Inflammatory macrophage (primary cell): ENCODE measurements at places on chromosomes 7 and 10.

DNA sequence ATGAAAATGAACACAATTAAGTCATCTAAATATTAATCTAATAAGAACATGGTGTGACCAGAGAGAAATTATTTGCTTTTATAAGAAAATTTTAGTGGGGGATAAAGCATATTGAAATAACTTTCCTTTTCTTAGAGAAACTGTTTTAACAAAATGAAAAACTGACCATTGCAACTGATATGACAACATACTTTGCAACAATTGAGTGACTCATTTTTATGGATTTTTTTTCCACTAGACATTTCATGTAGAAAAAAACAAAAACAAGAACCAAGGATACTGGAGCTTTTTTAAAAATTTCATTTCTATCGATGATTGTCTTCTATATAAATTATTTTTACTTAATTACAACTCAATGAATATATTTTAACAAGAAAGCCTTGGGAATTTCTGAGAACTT lies 90.0 kb downstream of the C1GALT1 start:
- DNase-seq, result peak; percentile 22

- DNase-seq, result peak; percentile 68
Measured at GRCh38 chr7:157769526-157770215, 432.9 kb downstream of the DNAJB6 start.

DNA sequence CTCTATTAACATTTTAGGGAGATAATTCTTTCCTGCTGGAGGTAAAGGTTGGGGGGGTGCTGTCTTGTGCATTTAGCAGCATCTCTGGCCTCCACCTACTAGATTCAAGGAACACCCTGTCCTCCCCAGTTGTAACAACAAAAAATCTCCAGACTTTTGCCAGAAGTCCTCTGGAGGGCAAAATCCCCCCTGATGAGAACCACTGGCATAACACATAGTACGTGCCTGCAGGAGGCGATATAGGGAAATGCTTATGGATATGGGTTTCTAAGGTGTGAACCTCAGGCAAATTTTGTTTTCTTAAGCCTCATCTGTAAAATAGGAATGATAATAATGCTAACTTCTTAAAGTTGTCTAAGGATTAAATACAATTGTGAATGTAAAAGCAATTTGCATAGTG lies 2.9 kb upstream of the OSBPL3 start:
- no peak for DNase-seq

DNA sequence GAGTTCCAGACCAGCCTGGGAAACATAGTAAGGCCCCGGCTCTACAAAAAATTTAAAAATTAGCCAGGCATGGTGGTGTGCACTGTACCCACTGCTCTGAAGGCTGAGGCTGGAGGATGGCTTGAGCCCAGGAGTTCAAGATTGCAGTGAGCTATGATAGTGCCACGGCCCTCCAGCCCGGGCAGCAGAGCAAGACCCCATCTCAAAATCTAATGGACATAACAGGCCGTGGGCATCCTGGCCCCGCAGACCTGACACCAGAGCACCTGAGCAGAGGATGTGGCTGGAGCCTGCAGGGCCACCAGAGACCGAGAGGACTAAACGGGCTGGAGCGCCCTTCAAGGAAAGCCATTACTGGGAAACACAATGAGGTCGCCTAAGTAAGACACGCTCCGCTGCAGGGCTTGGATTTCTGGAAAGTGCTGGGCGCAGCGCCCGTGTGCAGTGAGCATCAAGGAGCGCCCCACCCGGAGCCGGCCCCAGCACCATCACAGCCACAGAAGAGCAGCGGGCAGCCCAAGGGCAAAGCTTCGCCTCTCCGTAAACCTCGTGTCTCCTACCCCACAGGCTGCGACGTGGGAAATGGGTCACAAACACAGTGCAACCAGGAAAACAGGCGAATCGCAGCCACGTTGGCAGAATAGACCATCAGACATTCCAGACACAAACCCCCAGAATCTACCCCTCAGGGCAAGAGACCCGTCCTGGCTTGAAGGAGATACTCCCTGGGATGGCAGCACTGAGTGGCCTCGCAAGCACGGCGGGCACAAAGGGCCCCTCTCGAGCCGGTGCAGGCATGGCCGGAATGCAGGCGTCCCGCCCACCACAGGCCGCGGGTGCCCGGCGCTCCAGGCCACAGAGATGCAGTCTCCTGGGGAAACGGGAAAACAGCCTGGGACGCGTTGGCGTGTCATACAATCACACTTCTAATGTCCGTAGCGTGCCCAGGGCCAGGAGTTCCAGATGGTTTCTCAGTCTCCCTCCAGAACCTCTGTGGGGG lies 4.9 kb downstream of the RADIL start:
- DNase-seq, result no peak

GRCh38 chr10:89206402-89207180 lies 526 bp downstream of the CH25H start:
- no peak for DNase-seq

DNA sequence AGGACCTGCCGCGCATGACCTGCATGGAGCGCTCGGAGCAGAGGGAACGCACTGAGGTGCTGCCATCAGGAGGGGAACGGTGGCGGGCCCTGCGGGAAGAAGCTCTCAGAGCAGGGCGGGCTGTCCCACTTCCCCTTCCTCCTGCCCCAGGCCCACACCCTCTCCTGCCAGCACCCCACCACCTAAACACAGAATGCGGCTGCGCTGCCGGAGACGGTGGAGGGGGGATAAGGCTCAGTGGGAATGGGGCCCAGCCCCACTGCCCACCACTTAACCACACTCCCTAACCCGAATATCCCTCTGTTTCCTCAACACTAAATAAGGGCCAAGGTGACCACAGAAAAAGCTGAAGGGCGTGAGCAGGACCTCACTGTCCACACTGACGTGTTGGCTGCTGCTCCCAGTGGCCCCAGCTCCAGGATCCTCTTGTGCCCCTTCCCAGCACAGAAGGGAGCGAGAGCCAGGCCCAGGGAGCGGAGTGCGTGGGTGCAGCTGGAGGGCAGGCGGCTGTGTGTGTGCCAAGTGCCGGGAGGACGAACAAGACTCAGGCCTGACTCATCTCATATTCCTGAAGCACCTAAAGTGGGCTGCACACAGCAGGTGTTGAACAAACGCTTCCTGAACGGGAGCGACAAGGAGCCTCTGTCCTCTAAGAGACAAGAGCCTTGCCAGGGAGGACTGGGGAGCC lies 116.8 kb downstream of the MAD1L1 start:
- no peak for DNase-seq

DNA sequence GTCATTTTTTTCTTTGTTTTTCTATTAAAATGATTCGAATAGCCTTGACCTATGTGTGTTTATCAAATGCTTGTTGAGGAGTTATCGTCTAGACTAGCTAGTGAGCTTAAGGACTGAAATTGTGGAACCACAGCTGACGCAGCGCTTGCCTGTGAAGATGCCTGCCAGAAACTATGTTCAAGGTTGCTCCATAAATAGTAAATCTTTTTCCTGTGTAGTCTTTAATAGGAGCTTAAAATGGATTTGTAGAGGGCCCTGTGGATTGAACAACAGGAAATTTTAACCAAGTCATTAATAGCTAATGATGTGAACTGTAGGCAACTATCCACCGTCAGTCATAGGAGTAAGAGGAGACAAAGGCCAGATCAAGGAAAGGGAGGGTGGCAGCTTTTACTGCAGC lies 145.1 kb downstream of the GNAI1 start:
- DNase-seq, result no peak

DNA sequence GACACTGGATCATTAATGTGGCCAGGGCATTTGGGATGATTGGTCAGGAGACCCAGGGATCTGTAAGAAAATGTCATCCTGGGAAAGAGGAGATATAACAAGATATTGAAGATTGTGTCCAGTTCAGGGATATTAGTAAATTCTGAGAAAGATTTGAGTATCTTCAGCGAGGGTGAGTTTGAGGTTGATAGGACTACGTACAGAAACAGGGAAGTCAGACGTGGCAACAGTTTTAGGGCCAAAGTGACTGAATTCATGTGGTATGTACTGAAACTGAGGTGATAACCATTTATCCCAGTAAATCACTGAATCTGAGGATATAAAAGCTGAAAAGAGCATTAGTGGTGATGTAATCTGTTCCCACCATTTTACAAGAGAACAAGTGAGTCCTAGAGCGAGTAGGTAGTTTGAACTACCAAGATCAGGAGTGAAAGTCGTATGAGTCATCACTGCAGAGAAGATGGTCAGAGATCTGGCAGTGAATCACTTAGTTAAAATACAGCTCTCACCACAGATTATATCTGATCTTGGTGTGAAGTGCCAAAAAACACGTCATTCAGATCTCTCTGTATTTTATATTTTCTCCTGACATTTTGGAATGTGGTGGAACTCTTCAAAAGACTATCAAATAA lies 220.5 kb downstream of the CDK14 start:
- no peak for DNase-seq

GRCh38 chr7:158759245-158759614 lies 54.6 kb upstream of the NCAPG2 start:
- DNase-seq, result no peak

DNA sequence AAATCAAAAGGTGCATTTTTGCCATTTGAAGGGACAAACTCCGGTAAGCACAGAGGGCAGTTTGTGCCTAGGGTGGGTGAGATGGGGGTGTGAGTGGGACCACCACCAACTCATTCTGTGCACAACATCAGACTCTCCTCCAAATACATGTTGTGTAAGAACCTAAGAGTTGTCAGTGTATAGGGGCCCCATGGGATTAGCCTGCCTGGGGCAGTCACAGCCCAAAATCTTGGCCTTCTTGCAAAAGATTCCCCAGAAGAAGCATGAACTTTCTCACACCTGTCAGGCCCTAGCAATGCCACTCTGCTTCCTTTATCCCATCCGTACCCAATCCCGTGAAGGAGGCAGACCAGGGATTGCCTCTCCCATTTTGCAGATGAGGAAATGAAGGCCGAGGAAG lies 47.1 kb upstream of the NANOS1 start:
- DNase-seq, result no peak

DNA sequence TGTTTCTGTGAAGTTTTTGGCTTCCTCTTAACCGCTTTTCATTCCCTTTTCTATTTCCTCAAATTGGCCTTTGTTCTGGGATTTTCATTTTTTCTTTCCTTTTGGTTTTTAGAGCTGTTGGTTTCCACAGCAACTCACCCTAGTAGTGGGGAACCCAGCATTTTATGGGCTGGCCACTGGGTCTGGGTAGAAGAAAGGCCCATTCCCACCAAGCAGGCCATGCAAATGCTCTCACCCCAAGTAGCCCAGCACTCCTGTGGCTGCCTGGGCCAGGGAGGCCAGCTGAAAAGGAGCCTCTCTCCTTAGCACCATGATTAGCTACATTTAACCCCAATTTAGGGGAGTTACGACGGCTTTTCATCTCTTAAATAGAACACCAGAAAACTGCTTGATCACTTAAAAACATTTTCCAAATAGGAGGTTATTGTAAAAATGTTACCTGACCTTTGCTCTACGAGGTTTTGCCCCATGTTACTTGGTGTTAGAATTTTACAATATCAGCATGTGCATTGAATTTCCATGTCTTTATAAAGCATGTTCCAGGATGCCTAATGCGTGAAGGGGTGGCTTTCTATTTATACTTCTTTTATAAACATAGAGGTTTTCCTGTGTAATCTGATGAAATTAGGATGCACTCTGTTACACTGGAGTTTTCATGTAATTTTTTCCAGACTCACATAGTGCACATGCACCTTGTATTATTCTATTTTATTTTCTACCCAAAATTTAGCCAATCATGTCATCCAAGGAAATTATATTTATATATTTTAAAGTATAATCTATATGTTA lies 75.4 kb downstream of the FAM171A1 start:
- no peak for DNase-seq

DNA sequence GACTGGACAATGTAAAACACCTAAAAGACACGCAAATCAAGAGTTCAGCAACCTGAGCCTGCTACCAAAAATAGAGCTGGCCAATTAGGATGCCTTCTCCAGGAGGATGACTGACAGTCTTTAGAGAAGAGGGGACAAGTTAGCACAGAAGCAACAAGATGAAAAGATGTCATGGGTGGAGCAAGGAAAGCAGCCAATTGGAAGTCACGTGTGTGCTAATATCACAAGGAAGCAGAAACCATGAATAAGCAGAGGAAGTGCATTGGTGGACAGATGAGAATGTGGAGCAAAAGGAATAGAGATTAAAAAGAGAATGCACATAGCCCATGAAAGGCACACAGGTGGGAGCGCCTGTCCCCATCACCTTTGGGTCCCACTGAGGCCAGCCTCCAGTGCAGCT lies 148.1 kb downstream of the SLC25A13 start:
- DNase-seq, result no peak

DNA sequence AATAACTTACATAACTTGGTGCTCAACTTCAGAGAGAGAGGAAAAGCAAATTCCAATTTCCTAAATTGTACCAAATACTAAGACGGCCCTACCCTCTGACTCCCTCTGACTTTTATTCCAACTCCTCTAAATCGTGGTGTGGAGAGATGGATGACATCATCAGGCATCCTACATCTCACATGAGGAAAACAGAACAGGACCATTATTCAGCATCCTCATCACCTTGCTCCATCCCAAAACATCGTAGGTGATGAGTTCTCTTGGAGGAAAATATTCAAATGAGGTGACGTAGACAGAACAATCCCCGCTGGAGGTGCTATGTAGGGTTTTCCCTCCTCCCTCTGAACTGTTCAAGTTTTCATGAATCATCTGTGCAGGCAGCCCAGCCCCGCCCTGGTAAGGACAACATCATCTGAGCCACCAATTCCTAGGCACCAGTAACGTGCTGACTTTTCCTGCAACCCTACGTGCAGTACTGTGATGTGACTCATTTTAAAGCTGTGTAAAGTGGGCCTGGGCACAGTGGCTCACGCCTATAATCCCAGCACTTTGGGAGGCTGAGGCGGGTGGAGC lies 167.2 kb downstream of the CALN1 start:
- DNase-seq, result no peak

GRCh38 chr10:63375458-63375857 lies 90.3 kb downstream of the JMJD1C start:
- DNase-seq, result no peak

- no peak for DNase-seq
Measured at GRCh38 chr7:155358066-155358947, 60.6 kb downstream of the INSIG1 start.

DNA sequence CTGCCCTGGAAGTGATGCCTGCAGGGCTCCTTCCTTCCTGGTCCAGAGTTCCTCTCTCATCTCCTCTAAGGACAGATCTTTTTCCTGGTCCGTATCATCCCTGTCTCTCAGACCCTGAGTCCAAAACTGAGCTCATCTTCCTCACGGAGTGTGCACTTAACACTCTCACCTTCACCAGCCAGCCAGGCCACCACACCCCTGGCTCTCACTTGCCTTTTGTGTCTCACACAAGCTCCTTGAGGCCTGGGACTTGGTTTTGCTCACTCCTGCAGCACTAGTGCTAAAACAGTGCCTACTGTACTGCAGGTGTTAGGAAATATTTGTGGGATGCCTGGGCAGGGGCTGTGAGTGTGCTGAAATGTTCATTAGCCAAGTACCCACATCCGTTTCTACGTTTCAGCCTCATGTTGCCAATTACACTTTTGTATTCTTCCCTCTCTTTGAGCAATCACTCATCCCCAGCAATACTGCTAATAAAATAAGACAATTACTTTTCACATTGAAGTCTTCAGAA lies 21.4 kb upstream of the PARP12 start:
- no peak for DNase-seq

DNA sequence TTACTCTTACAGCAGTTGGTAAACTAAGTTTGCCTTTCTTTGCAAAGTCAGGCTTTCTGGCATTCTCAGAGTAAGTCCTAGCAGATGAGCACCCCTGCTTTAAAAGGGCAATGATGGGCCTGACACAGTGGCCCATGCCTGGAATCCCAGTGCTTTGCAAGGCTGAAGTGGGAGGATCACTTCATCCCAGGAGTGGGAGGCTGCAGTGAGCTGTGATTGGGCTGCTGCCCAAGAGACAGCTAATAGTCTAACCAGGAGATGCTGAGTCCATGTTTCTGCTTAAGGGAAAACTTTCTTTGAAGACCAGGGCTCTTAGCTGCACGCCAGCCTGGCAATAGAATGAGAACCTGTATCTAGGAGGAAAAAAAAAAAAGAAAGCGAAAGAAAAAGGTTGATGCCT lies 100.2 kb upstream of the MPP7 start:
- peak; percentile 24 for DNase-seq
